ENCODE measurements at places on chromosomes 4 and X.

DNA sequence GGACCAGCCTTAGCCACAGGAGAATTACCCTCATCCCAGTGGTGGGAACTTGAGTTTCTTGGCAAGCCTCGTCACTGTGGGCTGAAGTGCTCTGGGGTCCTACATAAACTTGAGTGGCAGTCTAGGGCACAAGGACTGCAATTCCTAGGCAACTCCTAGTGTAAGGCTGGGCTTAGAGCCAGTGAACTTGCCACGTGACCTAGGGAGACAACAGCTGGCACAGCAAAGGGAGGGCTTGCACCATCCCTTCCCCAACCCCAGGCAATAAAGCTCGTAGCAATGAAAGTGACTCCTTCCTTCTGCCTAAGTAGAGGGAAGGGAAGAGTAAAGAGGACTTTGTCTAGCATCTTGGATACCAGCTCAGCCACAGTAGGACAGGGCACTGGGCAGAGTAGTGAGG, 81.8 kb downstream of the TEX11 start:
- no peak for DNase-seq

DNA sequence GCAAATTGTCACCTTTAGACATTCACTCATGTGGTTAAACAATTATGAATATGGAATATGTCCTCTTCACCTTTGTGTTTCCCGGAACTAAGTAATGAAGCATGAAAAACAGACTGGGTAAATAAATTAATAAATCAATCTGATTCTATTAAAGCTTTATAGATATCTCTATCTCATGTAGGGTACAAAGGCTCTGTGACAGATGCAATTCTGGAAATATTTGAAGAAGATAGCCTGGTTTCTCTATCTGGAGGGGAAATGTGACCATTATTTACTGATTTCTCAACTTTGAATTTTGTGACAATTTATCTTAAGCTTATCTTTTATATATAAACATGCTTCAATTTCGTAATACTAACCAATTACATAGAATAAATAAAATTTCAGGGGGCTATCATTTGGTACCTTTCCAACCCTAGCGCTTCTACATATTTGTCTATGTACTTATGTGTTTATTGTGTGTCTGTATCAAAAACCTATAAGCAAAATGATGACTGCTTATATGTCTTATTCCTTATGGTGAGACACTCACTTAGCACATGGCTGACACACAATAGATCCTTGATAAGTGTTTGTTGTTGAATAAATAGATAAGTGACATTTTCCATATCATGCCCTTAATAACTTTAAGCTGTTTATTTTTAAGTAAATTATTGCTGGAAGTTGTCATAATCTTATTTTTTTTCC, 9.9 kb downstream of the CTSO start:
- DNase-seq, result no peak

DNA sequence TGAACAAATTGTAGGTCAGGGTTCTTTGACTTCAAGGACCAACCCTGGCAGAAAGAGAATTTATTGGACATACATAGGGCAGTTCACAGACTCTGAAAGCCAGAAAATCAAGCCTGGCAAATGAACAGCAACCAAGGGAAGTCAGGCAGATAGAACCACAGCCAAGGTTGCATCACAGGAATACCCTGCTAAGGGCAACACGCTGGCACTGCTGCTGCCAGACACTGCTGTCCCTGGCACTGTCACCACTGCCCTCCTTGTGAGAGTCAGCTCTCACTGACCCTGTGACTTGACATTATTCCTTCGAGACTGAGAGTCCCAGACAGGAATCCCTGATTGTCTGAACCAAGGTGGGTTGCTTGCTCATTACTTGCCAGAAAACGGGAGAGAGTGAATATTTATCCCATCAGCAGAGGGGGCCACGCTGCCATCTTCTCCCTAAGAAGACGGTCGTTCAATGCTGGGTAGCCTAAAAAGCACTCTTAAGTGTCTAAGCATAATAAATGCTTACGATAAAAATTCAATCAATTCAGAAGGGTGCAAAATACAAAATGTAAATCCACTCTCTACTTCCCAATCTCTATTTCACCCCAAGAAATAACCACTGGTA, 23.2 kb upstream of the PTTG2 start:
- DNase-seq, result peak; percentile 27

DNA sequence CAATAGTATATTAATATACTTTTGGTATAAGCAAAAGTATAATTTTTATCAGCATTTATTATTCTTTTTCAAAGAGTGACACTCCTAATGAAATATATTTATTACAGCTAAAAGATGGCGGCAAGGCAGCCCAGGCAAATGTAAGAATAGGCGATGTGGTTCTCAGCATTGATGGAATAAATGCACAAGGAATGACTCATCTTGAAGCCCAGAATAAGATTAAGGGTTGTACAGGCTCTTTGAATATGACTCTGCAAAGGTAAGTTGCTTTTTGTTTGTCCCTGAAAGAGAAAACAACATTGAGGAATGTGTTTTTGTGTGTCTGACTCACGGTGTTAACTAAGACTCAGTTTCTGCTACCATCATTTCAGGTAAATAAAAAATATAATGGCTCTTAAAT, 71.9 kb downstream of the PDLIM5 start:
- DNase-seq, result no peak

- no peak for DNase-seq
These were observed 2.1 kb upstream of the CPZ start for GRCh38 chr4:8590546-8590880.

DNA sequence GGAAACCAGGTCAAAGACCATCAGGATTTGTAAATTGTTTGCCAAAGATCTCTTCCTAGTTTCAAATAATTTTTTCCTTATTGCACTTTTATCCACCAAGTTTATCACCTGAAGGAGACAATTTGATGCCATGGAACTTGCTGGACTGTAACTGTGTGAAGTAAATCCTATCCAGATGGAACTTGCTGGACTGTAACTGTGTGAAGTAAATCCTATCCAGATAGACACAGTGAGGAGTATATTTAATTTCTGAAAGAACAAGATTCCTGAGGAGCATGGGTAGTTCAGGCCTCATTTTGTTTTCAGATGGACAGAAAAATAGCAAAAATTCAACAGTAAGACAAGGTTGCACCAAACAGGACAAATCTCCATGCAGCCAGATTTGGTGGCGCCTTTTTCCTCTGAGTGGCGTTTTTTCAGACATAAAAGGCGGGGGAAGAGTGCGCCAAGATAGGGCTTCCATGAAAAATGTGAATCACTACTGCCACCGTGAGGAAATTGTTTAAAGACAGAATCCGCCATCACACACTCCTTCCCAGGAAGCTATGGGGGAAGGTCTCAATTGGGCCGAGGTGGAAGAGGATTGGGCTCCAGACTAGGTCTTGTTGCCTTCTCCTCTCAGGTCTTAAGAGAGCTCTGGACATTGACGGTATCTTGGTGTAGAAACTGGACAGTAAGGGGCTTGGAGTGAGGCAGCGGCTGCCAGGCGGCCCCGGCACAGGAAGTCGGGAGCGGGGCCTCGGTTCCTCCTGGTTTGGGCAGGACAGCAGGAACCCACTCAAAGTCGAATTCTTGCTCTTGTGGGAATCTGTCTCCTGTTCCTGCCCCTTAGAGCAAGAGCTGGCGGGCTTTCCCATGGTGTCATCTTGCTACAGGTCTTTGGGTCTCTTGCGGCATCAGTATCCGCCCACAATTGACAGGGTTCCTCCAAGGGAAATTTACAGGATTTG, 234.7 kb downstream of the OR13H1 start:
- DNase-seq, result no peak

DNA sequence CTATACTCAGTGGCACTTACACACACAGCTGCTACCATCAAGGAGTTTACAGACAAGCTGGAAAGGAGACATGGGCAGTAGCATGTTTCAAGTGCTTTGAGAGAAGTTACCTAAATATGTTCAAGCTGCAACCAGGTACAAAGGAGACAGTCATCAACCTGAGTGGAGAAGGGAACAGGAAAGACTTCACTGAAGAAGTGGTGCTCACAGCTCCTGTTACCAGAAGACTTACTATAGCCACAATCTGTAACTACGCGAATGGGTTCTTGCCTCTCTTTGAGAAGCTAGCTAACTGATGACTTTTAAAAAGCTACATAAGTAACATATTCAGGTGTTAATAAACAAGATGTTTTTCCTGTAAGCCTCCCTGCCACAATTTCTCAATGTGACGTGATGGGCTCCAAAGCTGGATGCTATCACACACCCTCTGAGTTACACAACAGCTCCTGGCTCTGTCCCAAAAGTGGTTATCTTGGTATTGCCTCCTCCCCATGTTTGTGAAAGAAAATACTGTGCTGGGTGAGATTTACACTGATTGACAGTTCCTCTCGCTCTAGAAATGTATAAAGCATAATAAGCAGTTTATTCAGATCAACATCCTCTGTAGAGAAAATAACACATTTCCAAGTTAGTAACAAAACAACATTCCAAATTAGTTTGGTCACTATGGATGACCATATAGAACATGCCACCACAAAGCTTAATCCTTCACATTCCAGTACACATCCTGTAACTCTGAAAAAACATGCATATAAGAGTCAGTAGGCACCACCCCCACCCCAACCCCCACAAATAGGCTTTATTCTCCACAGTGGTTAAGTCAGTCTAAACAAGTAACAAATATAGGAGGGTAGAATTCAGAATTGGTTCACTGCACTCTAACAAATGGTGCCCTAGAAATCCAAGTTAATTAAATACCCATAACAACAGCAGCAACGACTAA, 81.8 kb downstream of the FRYL start:
- peak; percentile 52 for DNase-seq

DNA sequence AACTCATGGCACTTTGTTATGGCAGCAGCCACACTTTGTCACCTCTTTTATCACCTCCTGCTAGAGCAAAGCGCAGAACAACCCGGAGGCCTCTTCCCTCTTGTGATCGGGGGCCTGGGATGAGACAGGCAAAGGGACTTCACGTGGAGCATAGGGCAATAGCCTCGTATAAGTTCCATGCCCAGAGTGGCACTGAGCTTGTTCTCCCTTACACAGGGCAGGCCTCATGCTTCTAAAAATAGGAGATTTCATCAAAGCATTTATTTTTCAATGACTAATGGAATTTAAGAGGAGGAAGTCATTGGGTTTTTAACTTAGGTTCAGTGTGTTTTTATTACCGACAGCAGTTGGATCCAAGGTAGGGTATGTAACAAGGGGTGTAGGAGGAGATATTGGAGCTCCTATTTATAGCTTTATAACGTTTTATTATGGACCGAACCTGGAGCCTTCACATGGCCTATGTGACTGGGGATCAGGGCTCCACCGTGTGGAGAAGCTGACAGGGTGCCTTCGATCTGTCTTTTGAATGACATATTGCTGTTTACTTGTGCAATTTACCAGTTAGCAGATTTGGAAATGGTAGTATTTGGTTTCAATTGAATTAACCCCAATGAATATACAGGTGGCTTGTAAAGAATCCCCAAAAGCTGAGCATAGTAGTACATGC, 93.8 kb downstream of the SLC2A9 start:
- peak; percentile 74 for DNase-seq

- DNase-seq, result no peak
These were observed 314.9 kb upstream of the TEX13C start for GRCh38 chrX:125004799-125005198.

DNA sequence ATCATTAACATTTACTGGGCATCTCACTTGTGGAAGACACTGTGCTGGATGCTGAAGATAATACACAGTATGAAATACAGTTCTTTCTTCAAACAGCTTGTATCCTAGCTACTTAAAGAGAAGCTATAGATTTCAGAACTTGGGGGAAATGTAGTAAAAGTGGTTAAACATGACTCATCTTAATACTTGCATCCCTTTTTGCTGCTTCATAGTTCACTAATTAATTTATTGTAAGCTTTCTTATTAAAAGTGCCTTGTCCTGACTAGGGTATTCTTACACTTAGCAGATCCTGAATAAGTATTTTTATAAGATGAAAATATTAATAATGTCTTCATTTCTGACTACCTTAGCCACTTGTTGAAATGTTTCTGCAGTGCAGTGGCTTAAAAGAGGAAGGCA, 132.8 kb upstream of the STIM2 start:
- peak; percentile 40 for DNase-seq

DNA sequence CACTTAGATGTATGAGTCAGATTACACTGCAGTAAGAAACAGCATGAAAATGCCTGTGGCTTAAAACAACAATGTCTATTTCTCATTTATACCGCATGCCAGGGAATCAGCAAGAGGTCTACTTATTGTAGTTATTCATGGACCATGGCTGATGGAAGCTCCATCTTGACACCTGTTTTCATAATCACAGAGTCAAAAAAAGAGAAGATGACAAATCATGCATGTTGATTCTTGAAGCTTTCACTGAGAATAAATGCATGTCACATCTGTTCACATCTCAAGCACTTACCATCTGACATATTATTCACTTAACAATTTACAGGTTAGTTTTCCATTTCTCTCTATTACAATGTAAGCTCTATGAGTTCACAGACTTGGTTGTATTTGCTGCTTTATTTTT, 194.2 kb upstream of the SLITRK2 start:
- no peak for DNase-seq

- DNase-seq, result peak; percentile 92
These were observed 132.4 kb downstream of the ZMAT1 start for GRCh38 chrX:101799387-101799786.

DNA sequence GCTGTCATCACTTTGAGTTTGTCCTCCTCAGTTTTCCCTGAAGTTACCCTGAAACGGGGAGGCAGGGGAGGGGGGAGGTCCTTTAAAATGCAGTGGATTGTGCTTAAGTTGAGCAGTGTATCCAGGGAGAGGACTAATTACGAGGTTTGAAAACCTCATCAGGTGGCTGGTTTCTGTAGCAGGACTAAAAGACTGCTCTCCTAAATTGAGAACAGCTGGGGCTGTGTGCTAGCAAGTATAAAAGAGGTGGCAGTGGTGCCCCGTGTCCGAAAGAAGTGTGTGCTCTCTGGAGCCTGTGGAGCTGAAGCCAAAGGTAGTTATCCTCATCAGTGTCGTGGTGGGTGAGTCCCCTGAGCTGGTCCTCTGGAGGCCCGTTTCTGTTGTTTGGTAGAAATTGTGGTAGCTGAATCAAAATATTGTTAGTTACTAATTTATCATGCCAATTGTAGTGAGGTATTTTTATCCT, 37.2 kb upstream of the CYP2U1 start:
- DNase-seq, result no peak

- DNase-seq, result no peak
These were observed 1950.9 kb upstream of the TENM3 start for GRCh38 chr4:180292339-180292738.

GRCh38 chr4:124941267-124941666, 228.7 kb upstream of the ANKRD50 start:
- DNase-seq, result no peak

- no peak for DNase-seq
These were observed 158.2 kb downstream of the PLS3 start for GRCh38 chrX:115719171-115719570.

- no peak for DNase-seq
These were observed 78.8 kb upstream of the PACRGL start for GRCh38 chr4:20621476-20621875.

DNA sequence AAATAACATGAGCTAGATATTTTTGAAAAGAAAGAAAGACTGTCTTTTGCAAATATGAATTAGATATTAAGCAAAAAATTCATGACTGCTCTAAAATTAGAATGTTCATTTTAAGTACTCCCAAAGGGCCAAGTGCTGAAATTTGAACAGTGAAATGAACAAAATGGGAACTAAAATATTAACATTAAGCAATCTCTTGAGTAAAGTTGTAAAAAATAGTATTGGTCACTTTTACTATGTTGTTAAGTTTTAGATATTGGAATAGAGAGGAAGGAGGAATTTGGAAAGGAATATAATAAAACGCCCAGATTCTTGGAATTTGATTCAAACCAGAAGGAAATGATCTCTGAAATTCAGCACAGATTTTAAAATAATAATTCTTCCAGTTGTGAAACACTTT, 125.9 kb upstream of the ANK2 start:
- no peak for DNase-seq

All from inflammatory macrophage (primary cell).